ENCODE measurements at places on chromosomes 12 and 14. TPM values are rescaled to one million over a fixed set of nuclear protein-coding genes. Genes with fewer than 3 reads are reported as not detected.

DNA sequence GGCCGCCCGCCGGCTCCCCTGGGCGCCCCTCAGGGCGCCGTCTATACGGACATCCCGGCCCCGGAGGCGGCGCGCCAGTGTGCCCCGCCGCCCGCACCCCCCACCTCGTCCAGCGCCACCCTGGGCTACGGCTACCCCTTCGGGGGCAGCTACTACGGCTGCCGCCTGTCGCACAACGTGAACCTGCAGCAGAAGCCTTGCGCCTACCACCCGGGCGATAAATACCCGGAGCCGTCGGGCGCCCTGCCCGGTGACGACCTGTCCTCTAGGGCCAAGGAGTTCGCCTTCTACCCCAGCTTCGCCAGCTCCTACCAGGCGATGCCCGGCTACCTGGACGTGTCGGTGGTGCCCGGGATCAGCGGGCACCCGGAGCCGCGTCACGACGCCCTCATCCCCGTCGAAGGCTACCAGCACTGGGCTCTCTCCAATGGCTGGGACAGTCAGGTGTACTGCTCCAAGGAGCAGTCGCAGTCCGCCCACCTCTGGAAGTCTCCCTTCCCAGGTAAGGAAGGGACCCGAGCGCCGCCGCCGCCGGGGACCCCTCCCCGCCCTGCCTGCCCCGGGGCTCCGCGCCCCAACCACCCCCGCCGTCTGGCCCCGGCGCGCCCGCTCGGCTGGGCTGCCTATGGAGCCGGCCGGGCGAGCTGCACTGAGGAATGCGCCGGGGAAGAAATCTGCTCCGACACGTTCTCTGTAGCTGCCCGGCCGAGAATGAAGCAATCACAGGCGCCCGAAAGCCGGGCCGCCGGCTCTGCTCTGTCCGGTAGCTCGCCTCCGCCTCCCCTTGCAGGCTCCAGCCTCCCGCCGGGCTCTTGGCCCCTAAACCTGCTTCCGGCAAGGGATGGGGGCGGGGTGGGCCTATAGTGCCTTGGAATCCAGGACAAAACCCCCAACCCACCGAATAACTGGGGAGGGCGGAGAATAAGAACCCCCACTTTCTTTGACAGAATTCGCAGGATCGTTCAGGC lies 794 bp downstream of the HOXC13 start:
- DNase-seq, result no peak

The TAS2R10 gene
- total RNA-seq, result not detected

- DNase-seq, result no peak
These were observed 82.1 kb downstream of the B4GALNT3 start for GRCh38 chr12:541676-542324.

The PGF gene
- total RNA-seq, result 4.7 TPM

GRCh38 chr14:28821993-28822392 lies 55.4 kb downstream of the FOXG1 start:
- DNase-seq, result no peak

DNA sequence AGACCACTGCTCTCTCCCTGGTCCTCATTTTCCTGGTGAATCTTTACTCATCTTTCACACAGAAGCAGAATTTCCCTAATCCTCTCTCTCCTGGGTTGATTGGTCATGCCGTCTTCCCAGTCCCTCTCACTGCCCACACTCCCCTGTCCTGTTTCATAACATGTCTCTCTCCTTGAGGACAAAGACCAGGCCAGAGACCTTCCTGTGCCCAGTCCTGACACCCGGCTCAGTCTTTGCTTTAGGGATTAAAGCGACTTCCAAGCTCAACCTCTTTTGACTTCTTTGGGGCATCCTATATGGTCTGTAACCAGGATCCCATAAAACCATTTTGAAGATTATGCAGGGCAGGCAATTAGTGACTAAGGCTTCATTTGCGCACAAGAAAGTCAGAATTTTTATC lies 105.5 kb downstream of the BCL11B start:
- DNase-seq, result no peak

DNA sequence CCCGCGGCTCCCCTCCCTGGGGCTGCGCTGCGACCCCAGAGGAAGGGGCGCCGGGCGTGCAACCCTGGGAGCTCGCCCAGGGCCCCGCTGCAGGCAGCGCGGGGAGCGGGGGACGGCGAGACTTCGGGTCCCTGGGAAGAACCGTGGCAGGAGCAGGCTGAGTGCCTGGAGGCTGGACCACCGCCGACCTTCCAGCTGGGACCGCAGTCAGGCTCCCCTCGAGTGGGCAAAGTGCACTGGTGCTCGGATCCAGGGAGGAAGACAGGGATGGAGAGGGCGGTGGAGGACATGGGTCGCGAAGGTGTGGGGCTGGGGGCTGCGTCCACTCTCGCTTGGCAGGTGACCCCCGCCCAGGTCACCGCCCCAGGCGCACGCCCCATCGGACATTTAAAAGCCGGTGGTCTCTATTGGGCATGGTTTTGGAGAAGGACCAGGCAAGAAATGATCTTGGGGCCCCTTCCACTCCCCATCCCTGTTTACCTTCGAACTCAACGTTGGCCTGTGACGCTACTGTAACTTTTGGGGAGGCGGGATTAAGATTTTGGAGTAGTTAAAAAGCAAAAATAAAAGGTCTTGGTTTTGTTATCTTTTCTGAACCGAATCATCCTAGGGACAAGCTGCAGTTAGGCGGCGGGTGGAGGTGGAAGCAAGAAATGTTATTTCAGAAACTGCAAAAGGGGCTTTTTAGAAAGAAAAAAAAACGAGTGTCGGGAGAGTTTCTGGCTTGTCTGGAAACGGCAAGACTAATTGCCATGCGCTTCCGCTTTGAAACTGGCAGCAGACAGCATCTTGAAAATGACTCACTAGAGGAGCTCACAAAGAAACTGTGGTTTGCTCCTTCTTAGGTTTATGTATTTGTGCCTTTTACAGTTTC lies 1.0 kb downstream of the ELK3 start:
- no peak for DNase-seq

DNA sequence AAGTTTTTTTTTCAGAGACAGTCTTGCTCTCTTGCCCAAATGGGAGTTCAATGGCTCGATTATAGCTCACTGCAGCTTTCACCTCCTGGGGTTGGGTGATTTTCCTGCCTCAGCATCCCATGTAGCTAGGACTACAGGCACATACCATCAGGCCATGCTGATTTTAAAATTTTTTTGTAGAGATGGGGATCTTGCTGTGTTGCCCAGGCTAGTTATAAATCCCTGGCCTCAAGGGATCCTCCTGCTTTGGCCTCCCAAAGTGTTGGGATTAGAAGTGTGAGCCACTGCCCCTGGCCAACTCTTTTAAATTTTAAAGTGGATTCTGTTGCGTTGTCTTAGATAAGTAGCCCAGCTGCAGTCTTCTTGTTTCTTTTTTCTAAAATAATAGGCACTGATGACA lies 115.8 kb downstream of the RAD51B start:
- no peak for DNase-seq

- DNase-seq, result no peak
These were observed 29.3 kb downstream of the PRKCH start for GRCh38 chr14:61350427-61351270.

The NTN4 gene
- total RNA-seq, result 15.1 TPM

DNA sequence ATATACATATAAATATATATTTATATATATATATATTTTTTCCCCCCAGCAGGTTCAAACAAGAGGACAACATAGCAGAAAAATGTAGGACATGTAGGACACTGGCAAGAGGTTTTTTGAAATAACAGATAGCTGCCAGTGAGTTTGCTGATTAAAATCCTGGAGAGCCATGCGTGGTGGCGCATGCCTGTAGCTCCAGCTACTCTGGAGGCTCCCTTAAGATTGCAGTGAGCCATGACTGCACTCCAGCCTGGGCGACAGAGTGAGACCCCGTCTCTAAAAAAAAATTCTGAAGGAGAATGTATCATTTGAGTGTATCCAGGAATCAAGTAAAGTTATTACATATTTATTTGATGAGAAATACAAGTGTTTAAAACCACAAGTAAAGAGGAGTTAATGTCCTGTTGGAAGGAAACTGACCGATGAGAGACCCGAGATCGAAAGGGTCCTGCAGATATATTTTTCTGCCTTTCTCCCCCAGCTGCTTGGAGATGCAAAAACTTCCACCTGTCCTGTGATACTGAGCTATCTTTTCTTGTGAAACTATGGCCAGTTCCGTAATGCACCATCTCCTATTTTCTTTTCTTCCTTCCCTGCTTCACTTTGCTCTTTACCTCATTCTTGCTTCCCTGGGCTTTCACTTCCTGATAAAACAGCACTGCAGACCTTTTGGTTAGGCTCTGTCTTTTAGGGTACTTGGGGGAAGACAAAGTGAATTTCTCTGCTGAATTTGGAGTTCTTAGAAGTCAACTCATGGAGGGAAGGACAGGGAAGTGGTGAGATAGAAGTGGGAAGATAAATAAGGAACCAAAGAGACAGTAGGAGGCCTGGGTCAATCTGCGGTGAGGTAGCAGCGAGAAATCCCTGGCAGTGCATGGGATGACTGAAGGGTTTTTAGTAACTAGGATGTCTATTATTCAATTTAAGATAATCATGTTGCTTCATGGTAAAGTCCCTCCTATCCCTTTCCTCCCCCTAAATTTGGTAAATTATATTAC lies 41.2 kb upstream of the SLC2A13 start:
- no peak for DNase-seq

- DNase-seq, result no peak
These were observed 89.3 kb downstream of the NTN4 start for GRCh38 chr12:95701275-95701674.

- DNase-seq, result no peak
These were observed 122.5 kb upstream of the COCH start for GRCh38 chr14:30751646-30752416.

The LPAR5 gene
- total RNA-seq, result 2.2 TPM

DNA sequence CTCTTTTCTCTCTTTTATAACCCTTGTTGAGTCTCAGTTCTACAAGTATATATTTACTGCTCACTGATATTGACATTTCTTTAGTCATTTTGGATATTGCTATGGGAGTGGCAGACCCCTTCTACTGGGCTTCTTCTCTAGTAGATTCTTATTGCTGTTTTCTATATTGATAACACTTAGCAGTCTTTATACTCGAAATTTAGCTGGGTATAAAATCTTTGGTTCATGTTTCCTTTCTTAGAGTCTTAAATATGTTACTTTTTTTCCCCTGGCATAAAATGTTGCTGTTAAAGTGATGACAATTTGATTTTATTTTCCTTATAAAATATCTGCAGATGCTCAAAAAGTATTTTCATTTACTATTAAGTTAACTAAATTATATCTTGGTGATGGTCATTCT lies 32.6 kb downstream of the VRK1 start:
- no peak for DNase-seq

The CATSPERB gene
- total RNA-seq, result 4.9 TPM

Data from omental fat pad (tissue), 4 donors.